ENCODE measurements at places on chromosomes 6 and 20.

DNA sequence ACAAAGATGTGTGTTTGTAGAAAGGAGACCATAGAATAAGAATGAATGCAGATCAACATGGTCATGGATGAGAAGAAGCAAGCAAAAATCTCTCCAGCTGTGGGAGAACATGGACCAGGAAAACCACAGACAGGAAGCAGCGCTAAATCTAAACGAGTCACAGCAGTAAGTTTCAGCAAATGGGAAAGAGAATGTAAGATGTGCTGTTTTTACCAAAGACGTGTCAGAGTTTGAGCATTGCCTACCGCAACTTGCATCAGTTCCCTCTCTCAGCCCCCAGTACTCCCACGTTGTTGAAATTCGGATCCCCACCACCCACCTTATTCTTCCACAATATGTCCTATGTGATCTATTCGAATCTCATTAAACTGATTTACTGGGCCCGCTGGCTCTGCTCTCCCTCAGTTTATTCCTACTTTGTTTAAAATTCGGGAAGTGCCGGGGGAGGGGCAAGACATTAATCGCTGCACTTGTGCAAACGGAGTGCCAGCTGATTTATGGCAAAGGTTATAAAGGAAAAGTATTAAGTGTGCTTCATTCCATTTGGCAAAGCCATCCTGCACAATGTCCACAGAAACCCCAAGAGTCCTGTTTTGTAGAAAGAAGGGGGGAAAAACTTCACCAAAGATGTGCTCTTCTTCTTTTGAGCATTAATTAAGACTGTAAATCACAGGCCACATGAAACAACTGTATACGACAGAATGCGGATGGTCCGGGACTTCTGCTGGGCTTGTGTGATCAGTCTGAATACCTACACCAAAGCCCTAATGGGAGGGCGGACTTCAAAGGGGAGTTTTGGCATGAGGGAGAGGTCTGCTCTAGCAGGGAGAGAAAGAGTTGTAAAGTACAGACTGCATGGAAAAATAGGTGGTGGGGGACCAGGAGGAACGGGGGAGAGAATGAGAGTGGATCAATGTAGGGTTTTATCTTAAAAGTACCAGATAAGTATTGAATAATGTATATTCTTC, 59.1 kb upstream of the PRDM1 start:
- DNase-seq: no peak

GRCh38 chr6:37480118-37480736, 19.5 kb downstream of the CCDC167 start:
- DNase-seq: no peak

DNA sequence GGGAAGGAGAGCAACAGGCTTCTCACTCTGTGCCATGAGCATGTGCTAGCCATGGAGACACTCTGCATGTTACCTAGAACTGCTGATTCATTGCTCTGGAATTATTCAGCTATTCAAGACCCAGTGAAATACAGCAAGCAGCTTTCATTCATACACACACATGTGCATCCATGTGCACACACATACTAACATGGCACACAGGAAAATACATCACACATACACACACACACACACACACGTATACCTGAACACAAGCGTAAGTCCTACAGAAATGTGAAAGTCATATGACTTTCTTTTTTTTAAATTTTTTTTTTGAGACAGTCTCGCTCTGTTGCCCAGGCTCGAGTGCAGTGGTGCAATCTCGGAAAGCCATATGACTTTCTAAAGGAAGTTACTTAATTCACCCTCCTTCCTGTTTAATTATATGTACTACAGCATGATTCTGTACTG, 108.2 kb upstream of the NFATC2 start:
- DNase-seq: no peak

DNA sequence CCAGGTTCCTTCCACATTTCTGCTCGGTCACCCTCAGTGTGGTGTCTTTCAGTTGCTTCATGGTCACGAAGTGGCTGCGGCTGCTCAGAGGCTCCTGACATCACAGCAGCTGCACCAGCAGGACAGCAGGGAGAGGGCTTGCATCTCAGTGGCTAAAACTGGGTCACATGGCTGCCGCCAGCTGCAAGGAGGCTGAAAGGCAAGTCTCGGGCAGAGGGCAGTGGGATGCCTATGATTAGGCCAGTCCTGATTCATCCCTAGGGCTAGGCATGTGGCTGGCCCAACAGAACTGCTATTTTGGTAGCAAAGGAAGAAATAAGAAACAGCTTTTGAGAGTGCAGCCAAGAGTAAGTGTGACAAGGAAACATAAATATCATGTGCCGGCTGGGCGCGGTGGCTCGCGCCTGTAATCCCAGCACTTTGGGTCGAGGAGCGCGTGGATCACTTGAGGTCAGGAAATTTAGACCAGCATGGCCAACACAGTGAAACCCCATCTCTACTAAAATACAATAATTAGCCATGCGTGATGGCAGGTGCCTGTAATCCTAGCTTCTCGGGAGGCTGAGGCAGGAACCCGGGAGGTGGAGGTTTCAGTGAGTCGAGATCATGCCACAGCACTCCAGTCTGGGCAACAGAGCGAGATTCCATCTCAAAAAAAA, 46.6 kb downstream of the RBM38 start:
- DNase-seq: no peak

DNA sequence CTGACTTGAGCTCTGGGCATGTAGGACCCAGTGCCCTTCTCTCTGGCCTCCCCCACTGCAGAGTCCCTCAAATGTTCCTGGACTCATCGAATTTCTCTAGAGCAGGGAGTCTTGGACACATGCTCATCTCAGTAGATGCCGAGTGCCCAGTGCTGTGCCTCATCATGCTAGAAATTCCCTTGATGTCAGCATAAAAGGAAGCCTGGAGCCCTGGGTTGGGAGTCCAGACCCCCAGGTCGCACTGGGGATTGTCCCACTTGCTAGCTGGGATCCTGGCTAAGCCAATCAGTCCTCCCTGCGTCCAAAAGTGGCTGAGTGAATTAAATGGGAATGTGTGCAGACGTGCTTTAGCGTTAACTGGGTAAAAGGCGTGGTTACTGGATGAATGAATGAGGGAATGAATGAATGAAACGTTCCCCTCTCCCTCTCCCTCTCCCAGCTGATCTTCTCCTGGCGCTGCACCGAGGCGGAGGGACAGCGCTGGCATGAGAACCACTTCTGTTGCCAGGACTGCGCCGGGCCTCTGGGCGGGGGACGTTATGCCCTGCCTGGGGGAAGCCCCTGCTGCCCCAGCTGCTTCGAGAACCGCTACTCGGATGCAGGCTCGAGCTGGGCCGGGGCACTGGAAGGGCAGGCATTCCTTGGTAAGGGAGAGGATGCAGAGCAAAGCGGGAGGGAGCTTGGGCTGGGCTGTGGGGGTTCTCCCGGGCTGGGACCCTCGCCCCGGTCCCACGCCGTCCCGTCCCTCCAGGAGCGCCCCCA, 1.6 kb upstream of the TOMM6 start:
- no peak for DNase-seq

GRCh38 chr6:127303917-127304316, 37.3 kb downstream of the RNF146 start:
- no peak for DNase-seq

- DNase-seq: peak; percentile 6
Measured at GRCh38 chr6:127516662-127517273, 2.4 kb downstream of the MTCL3 start.

DNA sequence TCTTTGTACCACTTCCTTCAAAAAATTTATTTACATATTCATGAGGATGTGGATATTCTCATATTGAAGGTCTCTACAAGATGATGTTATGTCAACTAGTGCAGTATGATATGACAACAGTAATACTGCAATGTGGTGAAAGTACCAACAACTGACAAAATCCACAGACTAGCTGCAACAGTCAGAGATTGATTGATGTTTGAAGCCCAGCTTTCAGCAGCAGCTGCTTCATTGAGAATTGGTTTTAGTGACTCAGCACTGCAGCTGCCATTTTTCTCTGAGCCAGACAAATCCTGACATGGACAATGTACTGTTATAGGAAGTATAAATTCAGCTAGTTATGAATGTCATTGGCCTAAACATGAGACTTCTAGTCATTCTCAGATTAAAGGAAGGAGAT, 53.8 kb downstream of the PKIB start:
- no peak for DNase-seq

GRCh38 chr6:137893181-137893580, 26.1 kb downstream of the TNFAIP3 start:
- no peak for DNase-seq

GRCh38 chr20:16488616-16489015, 84.6 kb downstream of the KIF16B start:
- DNase-seq: no peak

GRCh38 chr20:62309198-62309944, 6.6 kb downstream of the ADRM1 start:
- DNase-seq: no peak

- DNase-seq: no peak
Measured at GRCh38 chr6:53168516-53169267, 20.1 kb upstream of the GCM1 start.

DNA sequence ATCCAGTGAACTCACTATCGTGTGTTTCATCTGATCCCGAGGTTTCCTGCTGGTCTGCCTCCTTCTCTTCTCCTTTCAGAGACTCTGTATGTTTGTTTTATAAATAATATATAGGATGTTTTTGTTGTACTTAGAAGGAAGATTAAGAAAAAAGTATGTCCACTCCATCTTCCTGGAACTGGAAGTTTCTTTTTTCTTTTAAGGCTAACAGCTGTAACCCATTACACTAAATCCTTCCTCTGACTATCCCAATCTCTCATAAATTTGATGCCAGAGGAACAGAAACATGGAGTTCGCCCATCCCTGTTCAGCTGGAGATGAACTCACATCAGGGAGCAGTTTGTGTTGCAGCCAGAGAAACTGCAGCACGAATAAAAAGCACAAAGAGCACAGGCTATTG, 20.7 kb downstream of the RIPK1 start:
- DNase-seq: no peak

- DNase-seq: no peak
Measured at GRCh38 chr20:22471156-22471836, 113.1 kb downstream of the FOXA2 start.

Measured in CD4-positive, alpha-beta T cell (primary cell).